ENCODE measurements at places on chromosomes 1 and 21.

GRCh38 chr1:63261736-63262458, 60.5 kb upstream of the FOXD3 start:
- DNase-seq, result no peak

- no peak for DNase-seq
These were observed 81.2 kb upstream of the WNT4 start for GRCh38 chr1:22224091-22224490.

- DNase-seq, result peak; percentile 21
These were observed 677 bp downstream of the AGPAT3 start for GRCh38 chr21:43865540-43866259.

DNA sequence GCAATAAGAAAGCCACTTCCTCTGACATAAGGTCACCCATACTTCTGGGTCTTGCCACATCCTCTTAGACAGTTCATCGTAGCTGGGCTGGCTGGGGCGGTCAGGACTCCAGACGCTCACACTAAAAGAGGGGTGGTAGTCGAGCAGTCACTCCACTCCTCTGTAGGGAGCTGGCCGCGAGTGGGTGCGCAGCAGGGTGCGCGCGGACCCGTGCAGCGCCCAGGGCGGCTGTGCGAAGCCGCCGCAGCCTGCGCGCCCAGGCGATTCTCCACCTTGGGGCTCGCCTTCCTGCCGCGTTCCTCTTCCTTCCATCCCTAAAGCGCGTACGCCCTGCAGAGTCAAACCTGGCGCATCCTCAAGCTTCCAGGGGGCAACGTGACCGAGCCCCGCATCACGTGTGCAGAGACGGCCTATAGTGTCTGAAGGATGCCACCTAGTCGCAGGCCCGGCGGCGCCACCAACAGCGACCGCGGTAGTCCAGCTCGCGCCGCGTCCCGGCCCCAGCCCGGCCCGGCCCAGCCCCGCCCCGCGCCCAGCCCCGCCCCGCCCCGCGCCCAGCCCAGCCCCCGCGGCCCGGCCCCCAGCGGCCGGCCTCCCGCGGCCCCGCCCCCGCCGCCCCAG, 360 bp upstream of the PRDX6 start:
- DNase-seq, result peak; percentile 99

- no peak for DNase-seq
These were observed 31.0 kb upstream of the NFIA start for GRCh38 chr1:61051443-61051718.

DNA sequence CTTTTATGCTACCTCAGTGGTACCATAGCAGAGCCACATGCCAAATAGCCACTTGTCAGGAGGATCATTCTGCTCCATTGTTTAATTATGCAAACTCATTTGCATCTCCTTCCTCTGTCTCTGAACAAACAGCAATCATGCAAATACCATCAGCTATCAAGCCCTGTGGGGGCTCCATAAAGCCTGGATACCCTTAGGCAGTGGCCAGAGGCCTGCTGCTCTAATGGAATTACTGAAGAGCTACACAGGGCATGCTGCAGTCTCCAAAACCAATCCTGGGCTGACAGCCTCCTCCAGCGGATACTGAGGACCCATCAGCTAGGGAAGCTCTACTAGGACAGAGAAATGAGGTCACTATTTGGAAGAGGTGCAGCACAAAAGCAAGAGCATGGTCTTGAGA, 376.3 kb downstream of the KCNH1 start:
- no peak for DNase-seq

DNA sequence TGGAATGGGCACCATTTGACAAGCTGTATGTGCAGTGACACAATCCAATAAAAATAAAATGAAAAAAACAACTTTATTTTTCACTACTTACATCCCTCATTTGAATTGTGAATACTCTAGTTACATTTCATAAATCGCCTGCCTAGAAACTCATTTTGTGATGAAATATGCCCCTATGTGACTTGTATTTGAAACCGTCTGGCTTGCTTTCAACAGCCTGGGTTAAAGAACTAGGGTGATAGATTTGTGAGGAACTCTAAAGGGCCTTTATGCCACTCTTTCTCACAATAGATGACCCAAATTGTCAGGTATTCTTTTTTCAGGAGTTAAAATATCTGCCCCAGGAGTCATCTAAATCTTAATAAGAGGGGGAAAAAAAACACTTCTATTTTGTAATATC, 137.9 kb downstream of the DAB1 start:
- DNase-seq, result no peak

DNA sequence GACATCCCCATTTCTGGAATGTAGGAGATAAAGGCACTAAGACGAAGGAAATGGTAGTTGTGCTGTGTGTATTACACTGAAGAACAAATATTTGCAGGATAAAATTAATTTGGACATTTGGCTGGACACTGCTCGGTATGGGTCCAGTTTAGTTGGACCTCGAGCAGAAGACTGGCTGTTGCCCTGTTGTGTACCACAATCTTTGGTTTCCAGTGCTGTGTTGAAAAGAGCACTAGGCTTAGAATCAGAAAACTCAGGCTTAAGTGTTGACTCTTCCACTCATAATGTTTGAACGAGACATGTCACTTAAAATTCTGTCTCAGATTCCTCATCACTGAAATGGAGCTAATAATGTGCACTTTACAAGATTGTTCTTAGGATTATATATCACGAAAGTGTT, 1.2 kb upstream of the ARPC5 start:
- no peak for DNase-seq

DNA sequence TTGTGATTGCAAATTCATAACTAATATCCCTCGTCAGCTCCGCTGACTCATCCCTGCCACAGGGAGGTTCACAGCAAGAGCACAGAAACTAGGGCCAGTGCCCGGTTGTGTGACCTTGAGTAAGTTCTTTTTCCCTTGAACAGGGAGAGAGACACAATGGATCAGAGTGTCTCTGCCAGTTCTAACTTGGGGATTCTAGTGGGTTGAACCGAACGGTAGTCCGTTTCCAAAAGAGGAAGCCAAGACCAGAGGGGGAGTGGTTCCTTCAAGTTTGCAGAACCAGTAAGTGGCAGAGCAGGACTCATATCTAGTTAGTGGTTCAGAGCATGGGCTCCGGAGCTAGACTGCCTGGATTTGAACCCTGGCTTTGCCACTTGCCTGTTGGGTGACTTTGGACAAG, 4.9 kb upstream of the SHISA4 start:
- no peak for DNase-seq

DNA sequence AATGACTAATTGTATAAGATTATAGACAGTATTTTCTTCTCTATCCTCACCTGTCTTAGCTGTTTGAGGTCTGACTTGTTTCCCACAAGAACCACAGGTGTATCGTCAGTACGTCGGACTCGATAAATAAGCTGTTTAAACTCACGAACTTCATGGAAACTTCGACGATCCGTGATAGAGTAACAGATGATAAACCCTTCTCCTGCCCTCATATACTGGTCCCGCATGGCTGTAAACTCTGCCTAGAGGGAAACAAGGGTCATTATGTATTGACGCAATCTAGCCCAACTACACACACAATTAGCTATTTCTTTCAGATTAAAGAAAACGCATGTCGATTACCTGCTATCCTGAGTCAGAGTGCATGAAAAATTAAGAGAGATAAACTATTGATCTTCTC, 6.9 kb downstream of the RIT1 start:
- no peak for DNase-seq

DNA sequence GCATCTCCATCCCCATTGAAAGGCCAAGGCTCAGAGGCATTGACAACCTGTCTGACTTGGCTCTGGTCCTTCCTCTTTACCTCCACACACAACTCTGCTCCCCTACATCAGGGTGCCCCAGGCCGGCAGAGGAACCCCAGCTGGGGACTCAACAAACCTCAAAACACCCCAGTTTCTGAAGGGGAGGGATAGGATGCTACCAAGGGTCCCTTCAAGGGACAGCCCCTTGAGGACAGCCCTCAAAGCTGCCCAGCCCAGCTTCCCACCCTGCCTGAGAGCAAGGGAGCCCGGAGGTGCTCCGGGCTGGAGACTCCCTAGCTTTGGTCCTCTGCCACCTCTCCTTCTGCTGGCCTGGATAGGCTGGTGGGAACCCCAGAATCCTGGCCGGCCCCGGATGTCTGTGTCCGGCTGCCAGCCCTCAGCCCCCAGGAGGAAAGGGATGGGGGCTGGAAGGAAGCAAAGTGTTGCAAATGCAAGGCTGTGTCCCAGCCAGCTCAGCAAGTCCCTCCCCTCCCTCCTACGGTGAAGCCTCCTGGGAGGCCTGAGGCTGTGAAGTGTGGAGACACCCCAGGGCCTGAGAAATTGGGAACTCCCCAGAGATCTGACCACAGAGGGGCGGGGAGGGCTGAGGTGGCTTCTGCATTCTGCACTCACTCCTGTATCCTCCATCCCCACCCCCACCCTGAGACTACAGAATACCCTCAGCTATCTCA, 1.1 kb upstream of the MARCKSL1 start:
- DNase-seq, result no peak

DNA sequence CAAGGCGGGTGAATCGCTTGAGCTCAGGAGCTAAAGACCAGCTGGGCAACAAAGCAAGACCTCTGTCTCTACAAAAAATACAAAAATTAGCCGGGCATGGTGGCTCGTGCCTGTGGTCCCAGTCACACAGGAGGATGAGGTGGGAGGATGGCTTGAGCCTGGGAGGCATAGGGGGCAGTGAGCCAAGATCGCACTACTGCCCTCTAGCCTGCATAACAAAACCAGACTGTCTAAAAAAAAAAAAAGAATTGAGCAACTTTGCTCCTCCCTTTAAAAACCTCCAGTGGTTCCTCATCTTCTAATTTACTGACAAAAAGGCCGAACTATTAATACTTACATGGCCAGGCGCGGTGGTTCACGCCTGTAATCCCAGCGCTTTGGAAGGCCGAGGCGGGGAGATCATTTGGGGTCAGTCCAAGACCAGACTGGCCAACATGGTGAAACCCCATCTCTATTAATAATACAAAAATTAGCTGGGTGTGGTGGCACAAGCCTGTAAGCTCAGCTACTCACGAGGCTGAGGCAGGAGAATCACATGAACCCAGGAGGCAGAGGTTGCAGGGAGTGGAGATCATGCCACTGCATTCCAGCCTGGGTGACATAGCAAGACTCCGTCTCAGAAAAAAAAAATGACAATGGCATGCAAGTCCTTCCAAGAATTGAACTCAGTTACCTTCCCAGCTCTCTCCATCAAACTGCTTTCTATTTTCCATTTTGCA, 4.4 kb downstream of the ACBD3 start:
- DNase-seq, result no peak

DNA sequence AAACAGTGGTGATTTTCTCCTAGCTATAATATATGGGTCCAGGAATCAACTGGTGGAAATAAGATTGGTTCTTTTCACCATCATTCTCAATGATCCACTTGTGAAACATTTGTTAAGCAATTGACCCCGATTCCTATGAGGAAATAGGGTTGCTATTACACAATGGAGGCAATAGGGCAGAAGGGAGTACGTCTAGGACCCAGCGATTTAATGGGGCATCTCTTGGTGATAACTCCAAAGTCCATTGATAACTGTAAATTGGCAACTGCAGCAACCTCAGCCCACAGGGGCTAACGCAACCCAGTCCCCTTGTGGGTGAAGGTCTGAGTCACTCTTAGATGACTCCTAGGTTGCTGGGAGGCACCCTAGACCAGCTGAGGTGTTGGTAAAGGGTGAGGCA, 62.5 kb upstream of the BARHL2 start:
- DNase-seq, result no peak

GRCh38 chr1:207361889-207362288, 40.4 kb downstream of the CD55 start:
- no peak for DNase-seq

GRCh38 chr1:200893411-200893901, 1.2 kb upstream of the INAVA start:
- no peak for DNase-seq

DNA sequence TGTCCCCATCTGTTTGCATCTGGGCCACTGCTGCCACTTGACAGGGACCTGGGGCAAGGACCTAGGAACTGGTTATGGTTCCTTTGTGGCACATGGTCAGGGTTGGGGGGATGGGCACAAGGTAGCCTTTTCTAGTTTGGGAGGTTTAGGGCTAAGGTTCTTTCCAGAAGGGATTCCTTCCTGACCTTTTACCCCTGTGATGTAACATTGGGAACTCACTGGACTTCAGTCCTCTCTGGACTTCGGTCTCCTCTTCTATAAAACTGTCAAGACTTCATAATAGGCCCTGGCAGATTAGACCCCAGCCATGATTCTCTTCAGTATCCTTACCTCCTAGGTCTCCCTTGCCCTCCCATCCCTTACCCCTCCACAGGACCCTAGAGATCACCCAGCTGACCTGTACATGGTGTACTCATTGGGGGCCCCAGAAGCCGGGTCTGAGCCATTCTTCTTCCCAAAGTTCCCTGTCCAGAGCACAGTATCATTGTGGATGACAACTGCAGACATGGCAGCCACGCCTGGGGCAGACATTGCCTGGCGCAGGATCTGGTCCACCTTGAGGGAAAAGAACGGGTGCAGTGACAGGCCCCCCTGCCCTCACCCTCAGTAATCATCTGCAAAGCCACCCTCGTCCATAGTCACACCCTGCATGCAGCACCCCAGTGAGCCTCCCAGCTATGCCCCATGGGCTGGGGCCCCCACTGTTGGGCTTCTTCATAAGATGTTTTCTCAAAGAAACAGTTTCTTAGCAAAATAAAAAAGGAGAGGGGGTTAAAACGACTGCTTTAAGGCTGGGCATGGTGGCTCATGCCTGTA, 12.9 kb downstream of the LACTBL1 start:
- no peak for DNase-seq

GRCh38 chr1:26019641-26020315, 1.8 kb upstream of the EXTL1 start:
- no peak for DNase-seq

Measured in substantia nigra (tissue), 51 donors.